Stimulated activated CD4-positive, alpha-beta T cell treated with anti-CD3 and anti-CD28 coated beads, TNF-alpha, amount 100 ng/mL, for 48 hours (primary cell): ENCODE measurements at places on chromosomes 16 and 17.

- no peak for DNase-seq
Measured at GRCh38 chr16:87515475-87516330, 22.9 kb upstream of the ZCCHC14 start.

DNA sequence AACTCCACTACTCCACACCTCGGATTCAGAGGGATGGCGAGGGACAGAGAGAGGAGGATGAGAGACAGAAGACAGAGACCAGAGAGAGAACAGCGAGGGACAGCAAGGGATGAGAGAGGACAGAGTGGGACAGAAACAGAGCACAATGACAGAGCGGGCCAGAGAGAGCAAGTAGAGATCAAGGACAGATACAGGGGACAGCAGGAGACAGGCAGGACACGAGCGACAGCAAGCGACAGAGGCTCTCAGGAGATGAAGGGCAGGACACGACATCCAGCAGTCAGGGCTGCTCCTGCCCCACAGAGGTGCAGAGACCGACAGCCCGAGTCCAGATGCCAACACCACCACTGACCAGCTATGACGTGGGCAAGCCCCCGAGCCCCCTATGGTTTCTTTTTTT is 14.9 kb downstream of the CORO7 start:
- DNase-seq: no peak

GRCh38 chr16:89670496-89671431 is 13.1 kb downstream of the SPATA33 start:
- no peak for DNase-seq

- no peak for DNase-seq
Measured at GRCh38 chr16:86834451-86835035, 256.2 kb downstream of the FOXL1 start.

DNA sequence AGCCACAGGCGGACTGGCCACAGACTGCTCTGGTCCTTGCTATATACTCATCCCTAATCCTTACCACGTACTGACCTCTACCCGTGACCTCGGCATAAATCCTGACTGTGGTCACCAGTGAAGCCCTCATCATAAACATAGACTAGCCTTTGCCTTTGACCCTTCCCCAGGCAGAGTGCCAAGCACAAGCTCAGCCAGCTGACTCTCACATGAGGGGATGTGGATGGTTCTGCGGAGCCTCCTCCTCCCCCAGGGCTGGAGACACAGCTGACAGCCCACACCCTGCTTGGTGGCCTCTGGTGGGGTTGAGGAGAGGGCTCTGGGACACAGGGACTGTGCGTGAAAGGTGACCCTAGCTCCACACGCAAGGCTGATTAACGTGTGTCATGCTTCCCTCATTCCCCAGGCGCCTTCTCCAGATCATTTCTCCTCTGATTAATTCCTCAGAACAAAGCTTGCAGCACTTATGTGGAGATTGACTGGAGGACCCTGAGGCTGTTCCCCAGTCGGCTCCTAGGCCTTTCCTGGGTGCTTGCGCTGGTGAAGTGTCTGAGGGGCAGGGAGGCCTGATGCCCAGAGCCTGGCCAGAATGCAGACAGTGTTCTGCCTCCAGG is 241.5 kb upstream of the NLRP1 start:
- no peak for DNase-seq
